ENCODE measurements at places on chromosomes 2 and 18.

DNA sequence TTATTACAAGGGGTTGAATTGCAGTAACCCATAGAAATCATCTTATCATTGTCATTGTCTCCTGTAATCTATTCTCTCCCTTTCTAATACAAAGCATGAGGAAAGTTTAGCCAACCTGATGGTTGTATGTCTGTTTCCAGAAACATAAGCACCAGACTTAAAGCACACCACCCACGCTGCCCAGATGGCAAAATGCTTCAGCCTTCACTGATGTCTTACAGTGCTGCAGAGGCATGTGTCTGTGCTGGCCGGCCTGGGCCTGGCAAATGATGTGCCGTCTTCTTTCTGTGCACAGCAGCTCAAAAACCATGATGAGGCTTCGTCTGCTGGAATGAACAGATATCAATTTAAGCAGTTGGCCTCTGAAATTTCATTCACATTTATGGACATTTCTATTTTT lies 443.0 kb upstream of the RGPD4 start:
- no peak for DNase-seq

DNA sequence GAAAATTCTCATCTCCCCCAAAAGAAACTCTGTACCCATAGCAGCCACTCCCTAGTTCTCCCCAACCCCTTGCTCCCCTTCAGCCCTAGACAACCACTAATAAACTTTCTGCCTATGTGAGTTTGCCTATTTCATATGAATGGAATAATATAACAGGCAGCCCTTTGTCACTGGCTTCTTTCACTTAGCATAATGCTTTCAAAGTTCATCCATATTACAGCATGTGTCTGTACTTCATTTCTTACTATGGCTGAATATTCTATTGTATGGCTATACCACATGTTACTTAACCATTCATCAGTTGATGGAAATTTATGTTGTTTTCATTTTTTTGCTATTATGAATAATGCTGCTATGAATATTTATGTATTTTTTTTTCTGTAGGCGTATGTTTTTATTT lies 442.9 kb downstream of the SLC4A3 start:
- no peak for DNase-seq

GRCh38 chr2:163681745-163682144 lies 54.1 kb downstream of the FIGN start:
- no peak for DNase-seq

GRCh38 chr18:76754351-76754750 lies 68.0 kb upstream of the ZNF236 start:
- DNase-seq, result no peak

DNA sequence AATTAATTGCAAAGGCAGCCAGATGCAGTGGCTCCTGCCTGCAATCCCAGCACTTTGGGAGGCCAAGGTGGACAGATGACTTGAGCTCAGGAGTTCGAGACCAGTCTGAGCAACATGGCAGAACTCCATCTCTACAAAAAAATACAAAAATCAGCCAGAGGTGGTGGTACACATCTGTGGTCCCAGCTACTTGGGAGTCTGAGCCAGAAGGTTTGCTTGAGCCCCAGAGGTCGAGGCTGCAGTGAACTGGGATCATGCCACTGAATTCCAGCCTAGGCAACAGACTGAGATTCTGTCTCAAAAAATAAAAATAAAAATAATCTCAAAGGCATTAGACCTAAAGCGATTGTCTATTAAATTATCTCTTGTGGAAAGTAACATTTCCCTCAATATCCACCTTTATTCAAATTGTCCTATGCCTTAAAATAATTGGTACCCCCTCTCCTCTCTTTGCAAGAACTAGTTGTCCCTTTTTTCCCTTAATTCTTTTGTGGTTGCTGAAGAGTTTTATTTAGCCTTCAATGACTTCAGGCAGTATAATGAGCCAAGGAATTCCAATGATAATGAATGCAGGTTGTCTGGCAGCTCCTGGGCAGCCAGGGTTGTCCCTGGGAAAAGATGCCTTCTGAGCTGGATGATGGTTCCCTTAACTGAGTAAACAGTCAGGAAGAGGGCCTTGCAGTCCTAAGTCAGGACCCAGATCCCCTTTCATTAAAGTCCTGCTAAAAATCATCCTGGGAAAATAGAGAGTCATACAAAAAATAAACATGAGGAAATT lies 32.2 kb downstream of the GPR75 start:
- DNase-seq, result no peak

GRCh38 chr2:26274058-26274613 lies 29.4 kb downstream of the HADHB start:
- DNase-seq, result no peak

DNA sequence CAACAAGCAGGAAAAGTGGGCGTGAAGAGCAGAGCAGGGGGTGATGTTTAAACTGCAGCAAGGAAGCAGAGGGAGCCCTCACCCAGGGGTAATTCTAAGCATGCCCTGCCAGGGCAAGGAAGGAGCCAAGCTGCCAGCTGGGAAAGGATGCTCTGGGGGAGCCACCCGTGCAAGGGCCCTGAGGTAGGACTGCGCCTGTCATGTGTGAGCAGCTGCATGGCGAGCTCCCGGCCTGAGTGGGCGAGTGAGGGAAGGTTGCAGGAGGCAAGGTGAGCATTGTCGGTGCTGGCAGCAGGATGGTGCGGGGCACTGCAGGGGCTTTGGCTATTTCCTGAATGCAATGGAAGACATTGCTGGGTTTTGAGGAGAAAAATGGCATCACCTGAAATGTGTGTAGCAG lies 107.2 kb downstream of the COPS8 start:
- DNase-seq, result no peak

DNA sequence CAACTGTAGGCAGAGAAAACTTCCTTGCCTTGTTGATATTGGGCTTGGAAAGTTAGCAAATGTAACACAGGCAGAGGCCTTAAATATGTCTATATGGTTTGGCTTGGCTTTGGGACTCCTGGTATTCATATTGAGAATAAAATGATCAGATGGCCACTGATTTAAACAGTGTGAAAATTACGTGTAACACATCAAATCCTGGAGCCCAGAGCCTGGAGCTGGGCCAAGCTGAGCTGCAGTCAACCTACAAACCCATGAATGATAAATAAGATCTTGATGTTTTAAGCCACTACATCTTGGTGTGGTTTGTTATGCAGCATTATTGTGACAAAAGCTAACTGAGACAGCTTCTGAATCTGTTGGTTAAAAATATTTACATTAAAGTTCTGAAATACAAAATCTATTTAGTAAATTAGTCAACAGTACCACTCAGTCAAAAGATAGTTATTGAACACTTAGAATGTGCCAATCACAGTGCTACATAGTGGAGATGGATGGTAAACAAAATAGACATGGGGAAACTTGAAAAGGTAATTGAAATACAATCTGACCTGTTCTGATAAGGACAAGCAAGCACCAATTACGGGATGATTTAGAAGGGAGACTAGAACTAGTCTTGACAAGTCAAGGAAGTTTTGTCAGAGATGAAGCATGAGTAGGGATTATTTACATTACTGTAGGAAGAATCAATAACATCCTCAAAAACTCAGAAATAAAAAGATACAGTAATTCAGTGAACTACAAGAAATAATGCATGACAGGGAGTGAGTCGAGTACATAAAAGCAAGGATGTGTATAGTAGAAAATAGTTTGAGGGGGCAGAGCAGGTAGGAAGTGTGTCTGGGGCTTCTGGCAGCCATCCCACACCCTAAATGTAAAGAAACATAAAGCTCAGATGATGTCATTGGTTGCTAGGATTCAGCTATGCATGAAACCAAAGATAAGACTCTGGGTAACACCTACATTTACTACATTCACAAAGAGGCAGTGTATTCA lies 157.7 kb downstream of the HNMT start:
- no peak for DNase-seq

- no peak for DNase-seq
Observed at GRCh38 chr2:46366668-46367052, 69.5 kb downstream of the EPAS1 start.

DNA sequence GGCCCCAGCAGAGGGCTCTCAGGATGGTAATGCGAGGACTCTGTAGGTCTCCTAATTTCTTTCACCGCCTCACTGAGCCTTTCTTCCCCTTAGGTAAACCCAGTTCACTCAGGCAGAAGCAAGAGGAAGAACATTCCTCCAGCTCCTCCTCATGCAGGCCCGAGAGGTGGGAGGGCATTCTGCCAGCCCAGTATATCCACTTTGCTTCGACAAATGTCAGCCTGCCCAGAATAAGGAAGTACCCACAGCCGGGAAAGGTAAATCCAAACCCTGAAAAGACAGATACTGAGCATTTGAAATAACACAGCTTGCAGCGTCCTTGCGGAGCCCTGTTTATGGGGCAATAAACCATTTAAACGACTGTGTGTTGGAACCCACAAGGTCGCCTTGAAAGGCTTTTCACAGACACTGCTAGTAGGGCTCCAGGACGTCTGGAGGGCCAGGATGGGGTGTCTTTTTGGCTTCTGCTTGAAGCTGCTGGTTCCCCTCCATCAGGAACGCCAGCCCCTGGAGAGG lies 63.0 kb upstream of the STPG4 start:
- peak; percentile 36 for DNase-seq

- DNase-seq, result peak; percentile 77
Observed at GRCh38 chr2:231666171-231667095, 41.9 kb upstream of the PTMA start.

- no peak for DNase-seq
Observed at GRCh38 chr2:28387082-28387960, 5.3 kb upstream of the FOSL2 start.

DNA sequence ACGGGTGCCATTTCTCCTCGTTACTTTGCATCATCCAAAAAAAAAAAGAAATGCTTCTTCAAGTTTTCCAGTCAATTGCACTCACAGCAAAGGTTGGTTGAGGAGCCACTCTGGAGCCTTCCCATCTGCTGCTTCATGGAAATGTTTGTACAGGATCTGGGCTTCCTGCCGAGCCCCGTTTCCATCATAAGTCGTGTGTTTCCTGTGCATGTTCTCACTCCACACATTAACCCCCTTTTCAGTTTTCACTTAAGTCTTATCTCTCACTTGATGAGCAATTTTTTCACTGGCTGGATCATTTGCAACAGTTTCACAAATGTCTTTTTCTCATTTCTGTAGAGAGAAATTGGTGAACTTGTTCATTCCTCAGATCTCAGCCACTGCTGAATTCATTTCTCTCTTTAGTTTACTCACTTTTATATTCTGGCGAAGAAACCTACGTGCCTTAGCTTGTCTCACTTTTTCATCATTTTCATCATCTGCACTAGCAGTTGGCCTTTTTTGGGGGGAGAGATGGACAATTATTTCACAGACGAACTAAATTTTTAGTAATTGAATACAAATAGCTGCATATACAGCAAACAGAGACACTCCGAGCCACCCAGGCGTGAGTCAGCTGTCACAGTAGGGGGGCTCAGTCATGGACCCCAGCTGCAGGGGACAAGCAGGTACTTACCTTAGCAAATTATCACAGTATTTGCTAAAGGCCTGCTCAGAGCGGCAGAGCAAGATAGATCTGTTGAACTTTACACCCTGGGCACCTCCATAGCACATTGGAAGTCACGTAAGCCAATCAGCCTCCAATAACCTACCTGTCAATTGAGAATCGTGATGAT lies 750.8 kb upstream of the ID2 start:
- no peak for DNase-seq

DNA sequence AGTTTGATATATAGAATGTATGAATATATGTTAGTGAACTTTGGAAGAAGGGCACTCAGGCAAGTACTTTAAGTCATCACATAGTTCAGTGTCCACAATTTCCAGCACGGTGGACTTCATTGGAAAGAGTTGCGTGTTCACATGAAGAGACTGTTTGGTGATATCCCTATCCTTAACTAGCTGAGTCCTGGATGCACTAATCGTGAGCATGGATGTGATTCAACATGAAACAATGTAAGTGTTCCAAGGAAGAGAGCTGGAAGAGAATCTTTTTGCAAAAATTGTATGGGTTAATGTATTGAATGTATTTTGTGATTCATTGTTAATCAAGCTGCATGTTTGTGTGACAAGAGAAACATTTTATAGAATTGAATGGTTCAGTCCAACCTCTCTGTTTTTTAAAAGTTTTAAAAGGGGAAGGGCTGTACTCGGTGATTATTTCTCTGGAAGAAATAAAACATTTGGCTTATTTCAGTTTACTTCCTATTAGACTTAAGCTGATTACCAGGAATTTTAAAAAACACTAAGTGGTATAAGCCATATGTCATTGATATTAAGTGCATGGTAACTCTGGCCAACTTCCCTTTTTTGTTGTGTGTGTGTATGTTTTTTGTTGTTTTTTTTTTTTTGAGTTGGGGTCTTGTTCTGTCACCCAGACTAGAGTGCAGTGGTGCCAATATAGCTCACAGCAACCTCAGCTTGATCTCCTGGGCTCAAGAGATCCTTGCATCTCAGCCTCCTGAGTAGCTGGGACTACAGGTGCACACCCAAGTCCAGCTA lies 8.6 kb downstream of the XRCC5 start:
- no peak for DNase-seq

DNA sequence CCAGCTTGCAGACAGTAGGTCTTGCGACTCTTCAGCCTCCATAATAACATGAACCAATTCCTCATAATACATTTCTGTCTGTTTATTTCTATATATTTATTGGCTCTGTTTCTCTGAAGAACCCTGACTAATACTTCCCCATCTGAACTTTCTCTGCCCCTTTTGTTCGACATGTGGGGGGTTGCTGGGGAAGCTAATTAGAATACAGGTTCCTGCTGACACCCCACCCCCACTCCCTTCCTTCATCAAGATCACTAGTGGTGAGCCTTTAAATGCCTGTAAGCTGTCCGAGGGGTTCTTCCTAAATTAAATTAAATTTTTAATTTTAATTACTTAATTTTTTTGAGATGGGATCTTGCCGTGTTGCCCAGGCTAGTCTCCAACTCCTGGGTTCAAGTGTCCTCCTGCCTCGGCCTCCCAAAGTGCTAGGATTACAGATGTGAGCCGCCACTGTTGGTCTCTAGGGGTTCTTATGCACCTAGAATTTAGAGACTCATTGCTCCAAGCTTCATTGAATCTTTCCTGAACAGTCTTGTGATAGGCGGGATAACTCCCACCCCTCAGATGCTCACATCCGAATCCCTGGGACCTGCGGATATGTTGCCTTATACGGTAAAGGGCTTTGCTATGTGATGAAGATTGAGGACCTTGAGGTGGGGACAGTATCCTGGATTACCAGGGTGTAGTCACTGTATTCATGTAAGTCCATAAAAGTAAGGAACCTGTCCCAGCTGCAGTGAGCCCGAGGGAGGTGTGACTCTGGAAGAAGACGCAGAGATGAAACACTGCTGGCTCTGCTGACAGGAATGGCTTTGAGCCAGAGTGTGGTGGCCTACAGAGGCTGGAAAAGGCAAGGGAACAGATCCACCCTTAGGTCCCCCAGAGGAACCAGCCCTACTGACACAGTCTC lies 26.2 kb downstream of the HPCAL1 start:
- DNase-seq, result no peak

GRCh38 chr2:18918280-18918679 lies 328.9 kb upstream of the NT5C1B start:
- DNase-seq, result no peak

- DNase-seq, result no peak
Observed at GRCh38 chr2:37683241-37683640, 11.8 kb upstream of the CDC42EP3 start.

GRCh38 chr2:187549193-187549592 lies 5.0 kb downstream of the TFPI start:
- no peak for DNase-seq

DNA sequence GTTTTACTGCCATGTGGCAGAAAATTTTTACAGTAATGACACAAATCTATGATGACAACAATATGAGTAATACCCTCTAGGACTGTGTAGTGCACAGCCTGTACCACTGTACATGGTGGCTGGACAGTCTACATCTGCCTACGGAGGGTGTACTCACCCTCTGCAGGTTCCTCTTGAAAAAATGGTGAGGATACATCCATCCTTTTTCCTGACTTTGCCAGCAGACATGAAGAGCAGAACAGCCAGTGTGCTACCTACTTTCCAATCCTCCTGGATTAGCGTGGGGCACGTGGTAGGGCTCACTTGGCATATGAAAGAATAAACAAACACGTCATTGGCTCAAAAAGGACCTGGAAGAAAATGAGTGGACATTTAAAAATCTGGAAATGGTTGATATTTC lies 62.6 kb downstream of the TRPM8 start:
- no peak for DNase-seq

Data from Kasumi-1 (cell line).